ENCODE measurements at places on chromosomes 2 and 18.

- no peak for DNase-seq
Measured at GRCh38 chr18:22005191-22005841, 164.1 kb upstream of the GATA6 start.

- no peak for DNase-seq
Measured at GRCh38 chr2:208062961-208063360, 37.6 kb upstream of the PLEKHM3 start.

- no peak for DNase-seq
Measured at GRCh38 chr2:239241431-239241960, 159.3 kb downstream of the HDAC4 start.

DNA sequence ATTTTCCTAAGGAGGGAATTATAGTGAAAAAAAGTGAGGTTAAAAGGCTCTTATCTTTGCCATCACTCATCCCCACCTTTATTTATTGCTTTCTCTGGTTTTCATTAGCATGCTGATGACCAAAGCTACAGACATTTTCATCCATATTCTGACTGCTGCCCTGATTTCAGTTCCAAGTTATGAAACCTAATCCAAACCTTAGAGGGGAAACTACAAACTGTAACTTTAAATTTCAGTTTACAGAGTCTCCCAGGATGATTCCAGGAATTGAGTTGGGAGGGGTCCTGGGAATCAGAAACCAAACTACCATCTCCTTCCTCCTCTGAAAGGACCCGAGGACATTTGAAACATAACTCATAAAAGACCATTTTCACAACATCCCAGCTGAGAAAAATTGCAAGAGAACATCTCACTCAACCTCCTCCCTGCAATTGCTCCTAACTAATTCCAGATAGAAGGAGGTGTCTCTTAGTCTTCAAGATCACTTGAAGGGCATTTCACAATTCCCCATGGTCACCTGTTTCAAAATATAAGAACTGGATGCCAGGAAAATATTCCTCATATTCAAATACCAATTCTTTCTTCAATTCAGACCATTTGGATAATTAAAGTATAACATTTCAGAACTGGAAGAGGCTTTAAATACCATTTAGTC, 520.6 kb downstream of the TNS1 start:
- DNase-seq = no peak

- no peak for DNase-seq
Measured at GRCh38 chr2:196851088-196851487, 41.9 kb upstream of the C2orf66 start.

- DNase-seq = no peak
Measured at GRCh38 chr2:144267239-144267638, 252.7 kb downstream of the ZEB2 start.

DNA sequence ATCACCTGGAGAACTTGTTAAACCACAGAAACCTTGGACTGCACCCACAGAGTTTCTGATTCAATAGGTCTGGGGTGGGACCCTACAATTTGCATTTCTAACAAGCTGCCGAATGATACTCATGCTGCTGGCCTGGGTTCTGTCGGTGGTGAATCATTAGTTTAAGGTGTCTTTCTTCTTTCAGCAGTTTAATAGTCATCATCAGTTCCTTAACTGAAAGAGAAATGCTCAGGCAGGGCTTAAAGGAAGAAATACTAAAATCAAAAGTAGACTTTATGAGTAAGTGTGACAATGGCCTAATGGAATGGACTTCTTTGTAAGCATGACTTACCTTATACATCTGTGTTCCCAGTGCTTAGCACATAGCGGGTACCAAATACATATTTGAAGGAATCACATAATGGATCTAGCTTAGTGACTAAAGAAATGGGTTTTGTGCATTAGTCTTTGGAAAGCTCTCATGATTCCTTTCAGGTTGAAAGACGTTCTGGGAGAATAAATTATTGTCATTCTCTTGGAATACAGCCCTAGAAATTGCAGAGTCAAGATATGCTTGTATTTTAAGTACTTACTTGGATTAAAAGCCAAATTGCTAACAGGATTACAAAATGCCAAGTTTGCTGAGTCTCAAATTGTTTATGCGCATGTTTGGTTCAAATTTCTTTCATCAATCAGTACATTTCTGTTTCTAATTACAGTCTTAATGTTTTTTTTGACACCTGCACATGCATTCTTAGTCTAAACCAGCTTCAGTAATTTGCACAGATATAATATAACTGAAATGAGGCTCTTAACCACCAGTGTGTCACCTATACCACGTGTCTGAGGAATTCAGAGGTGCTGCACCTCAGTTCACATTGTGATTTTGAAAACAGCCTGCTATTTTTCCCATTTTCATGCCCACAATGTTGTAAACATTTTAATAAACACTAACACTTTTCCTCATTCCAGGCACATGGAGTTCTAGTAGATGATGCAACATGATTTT, 220.3 kb upstream of the NRP2 start:
- DNase-seq = no peak

DNA sequence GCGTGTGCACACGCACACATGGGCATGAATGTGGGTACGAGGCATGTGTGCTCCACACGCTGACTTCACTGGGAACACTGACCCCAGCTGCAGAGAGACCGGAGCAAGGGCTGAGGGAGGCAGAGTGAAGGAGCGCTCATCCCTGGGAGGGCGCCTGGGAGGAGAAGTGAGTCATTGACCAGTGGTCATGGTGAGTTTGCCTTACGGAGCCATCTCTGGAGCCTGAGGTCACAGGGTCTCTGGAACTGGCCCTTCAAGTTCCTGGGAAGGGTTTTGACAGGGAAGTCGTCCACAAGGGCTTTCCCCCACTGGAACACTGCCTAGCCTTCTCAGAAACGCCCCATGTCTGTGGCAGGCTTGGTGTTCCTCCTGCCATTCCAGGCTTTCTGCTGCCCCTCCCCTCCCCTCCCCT, 14.3 kb upstream of the TMEM185B start:
- DNase-seq = no peak

- DNase-seq = no peak
Measured at GRCh38 chr2:56681659-56682396, 498.0 kb downstream of the CCDC85A start.

DNA sequence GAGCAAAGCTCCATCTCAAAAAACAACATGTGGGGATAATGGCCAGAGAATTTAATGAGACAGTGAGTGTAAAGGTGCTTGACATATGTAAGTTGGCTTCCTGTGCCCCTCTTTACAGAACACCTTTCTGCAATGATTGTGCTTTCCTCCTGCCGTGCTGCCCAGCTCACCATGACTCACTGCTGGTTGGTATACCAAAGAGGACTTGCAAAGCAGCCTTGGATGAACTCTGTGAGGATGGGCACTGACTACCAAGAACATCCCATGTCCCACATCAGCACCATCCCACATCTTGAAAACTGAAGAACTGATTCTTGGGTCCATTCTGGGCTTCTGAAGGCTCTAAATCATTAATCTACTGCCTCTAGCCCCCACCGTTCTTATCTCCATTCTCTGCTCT, 52.2 kb downstream of the NGEF start:
- no peak for DNase-seq

- no peak for DNase-seq
Measured at GRCh38 chr2:168371273-168372019, 84.6 kb upstream of the CERS6 start.

- DNase-seq = no peak
Measured at GRCh38 chr2:51013933-51014526, 17.9 kb downstream of the NRXN1 start.
